KBM-7 (cell line): ENCODE measurements at places on chromosomes 7 and 10.
A peak's percentile ranks its signal among the peaks of the same experiment; 100 is the strongest.

DNA sequence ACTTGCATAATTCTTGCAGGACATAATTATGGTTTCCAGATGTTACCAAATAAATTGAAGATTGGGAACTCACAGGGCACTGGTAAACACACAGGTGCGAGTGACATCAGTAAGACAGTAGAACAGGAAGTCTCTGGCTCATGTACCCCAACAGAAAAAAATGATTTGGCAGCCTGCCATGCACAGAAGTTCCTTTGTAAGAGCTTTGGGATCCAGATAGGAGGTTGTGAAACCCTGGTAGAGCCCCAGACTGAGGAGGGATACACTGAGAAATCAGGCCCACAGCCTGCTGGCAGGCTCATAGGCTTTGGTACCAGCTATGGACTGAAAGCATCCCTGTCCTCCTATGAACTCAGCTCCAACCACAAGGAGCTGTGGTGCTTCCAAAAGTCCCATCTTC is 118.0 kb downstream of the COBL start:
- no peak for DNase-seq

GRCh38 chr10:88858491-88858890 is 6.8 kb upstream of the ANKRD22 start:
- no peak for DNase-seq

GRCh38 chr7:111676811-111677210 is 114.5 kb upstream of the IMMP2L start:
- no peak for DNase-seq

DNA sequence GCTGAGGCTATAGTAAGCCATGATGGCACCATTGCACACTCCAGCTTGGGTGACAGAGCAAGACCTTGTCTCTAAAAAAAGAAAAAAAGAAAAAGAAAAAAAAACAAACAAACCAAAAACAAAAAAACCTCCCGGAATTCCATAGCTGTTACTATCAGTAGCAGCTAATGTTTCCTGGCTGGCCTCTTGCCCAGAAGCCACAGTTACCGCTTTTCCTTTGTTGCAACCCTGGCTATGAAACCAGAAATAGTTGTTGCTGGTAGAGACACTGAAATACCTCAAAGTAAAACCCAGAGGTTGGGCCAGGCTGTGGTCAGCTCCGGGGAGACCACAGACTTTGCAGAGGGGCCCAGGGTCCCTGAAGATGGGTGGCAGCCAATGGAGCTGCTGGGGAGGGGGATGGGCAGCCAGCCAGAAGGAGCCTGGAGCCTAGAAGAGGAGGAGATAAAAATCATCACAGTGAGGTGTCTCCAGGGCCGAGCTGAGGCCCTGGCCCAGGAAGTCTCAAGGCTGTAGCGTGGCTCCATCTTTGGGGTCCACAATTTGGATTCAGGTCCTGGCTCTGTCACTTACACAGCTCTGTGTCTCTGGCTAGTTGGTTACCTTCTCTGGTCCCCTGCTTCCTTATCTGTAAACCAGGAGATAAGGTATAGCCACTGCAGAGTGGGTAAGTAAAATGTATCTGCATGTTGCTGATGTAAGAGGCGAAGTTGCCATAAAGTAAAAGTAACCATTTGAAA is 3.4 kb upstream of the CHST12 start:
- DNase-seq, result peak; percentile 97

GRCh38 chr7:103574576-103574975 is 128.6 kb upstream of the SLC26A5 start:
- no peak for DNase-seq

- DNase-seq, result no peak
Measured at GRCh38 chr7:7791523-7791922, 73.1 kb upstream of the RPA3 start.

DNA sequence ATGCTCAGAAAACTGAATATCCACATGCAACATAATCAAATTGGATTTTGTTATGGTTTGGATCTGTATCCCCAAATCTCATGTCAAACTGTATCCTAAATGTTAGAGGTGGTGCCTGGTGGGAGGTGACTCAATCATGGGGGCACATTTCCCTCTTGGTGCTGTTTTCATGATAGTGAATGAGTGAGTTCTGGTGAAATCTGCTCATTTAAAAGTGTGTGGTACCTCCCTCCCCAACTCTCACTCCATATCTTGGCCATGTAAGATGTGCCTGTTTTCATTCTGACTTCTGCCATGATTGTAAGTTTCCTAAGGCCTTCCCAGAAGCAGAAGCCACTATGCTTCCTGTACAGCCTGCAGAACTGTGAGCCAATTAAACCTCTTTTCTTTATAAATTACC is 239.6 kb upstream of the KLF14 start:
- DNase-seq, result no peak
